ENCODE measurements at places on chromosomes 11 and 22. TPM values are rescaled to one million over a fixed set of nuclear protein-coding genes. Genes with fewer than 3 reads are reported as not detected.

DNA sequence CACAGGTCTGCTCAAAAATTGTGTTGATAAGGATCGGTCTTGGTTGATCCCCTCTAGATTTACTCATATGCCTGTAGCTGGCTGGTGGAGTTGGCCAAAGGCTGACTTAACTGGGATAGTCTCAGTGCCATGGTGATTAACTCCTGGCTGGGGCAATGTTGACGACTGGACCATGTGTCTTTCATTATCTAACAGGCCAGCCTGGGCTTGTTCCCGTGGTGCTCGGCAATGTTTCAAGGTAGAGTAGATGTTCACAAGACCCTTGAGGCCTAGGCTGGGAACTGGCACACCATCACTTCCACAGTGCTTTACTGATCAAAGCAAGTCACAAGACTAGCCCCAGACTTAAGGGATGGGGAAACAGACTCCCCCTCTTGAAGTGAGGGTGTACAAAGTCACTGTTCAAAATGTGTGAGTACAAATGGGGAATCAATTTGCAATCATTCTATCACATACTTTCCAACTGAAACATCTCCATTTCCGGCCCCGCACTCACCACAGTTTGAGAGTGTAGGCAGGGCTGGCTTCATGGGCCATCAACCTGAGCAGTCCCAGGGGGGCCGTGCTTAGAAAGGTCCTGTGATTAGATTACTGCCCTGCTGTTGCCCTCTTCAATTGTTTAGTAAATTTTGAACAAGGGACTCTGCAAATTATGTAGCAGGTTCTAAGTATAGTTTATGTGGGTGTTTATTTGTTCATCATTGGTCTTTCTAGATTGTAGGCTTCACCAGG is 240.8 kb downstream of the NELL1 start:
- no peak for DNase-seq

- no peak for DNase-seq
Observed at GRCh38 chr22:49372530-49373288, 455.0 kb downstream of the BRD1 start.

- DNase-seq: no peak
Observed at GRCh38 chr11:2132246-2132645, 6.9 kb downstream of the IGF2 start.

- DNase-seq: no peak
Observed at GRCh38 chr22:46425016-46425415, 89.5 kb downstream of the TRMU start.

- peak; percentile 52 for DNase-seq
Observed at GRCh38 chr11:65078151-65078550, 5.7 kb downstream of the CDCA5 start.

DNA sequence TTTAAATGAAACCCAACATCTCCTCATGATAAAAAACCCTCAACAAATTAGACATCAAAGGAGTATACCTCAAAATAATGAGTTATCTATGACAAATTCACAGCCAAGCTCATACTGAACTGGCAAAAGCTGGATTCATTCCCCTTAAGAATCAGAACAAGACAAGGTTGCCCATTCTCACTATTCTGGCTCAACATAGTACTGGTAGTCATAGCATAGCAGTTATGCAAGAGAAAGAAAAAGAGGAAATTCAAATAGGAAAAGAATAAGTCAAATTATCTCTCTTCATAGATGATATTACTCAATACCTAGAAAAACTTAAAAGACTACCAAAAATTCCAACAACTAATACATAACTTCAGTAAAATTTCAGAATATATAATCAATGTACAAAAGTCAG is 29.4 kb upstream of the XKR3 start:
- DNase-seq: no peak

DNA sequence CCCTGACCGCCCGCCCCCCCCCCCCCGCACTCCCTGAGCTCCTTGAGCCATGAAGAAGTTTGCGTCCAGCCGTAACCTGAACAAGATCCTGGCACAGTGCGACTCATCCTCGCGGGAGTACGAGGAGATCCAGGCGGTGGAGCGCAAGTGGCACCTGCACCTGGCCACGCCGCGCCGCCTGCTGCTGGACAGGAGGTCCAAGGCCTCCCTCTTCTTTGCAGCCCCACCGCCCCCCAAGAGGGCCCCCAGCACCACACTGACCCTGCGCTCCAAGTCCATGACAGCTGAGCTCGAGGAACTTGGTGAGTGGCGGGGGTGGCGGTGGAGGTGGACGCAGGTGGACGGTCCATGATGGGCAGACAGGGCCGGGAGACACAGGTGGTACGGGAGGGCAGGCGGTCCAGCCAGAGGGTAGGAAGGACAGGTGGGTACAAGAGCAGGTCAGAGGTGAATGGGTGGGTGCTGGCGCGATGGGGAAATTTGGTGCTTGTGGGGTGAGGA is 32.1 kb upstream of the ACR start:
- no peak for DNase-seq

GRCh38 chr11:68935066-68935465 is 31.4 kb downstream of the IGHMBP2 start:
- no peak for DNase-seq

DNA sequence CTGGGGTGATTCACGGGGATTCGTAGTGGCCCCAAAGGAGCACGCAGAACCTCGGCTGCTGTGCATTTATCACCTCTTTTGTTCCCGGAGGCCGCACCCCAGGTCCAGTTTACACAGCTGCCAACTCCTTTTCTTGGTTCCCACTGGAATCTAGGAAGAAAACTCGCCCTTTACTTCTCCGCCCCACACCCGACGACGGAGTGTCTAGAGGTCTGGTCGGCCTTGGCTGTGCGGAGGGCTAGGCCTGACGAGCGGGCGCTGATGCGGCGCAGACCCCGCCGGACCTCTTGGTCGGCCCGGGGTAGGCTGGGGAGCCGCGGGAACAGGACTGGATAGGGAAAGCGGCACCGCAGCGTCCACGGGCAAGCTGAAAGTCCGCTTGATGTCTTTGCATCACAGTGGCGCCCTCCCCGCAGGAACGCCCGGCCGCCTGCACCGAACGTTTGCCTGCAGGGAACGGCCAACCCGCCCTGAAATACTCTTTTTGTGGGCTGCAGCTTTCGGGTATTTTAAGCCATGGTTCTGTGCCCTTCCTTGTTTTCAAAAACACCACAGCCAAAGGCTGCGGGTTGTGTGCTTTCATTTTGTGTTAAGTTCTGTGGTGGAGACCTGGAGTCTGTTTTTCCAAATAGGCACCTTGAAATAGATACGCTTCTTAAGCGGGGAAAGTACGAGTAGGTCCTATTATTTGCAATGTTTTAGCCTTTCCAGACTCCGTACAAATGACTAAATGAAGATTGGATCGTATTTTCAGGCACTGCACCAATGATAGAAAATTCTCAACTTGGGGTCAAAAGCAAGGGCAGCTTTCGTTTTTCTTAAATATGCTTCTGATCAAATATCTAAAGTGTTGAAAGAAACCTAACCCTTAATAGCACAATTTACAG is 829 bp upstream of the ZBED5 start:
- peak; percentile 43 for DNase-seq

- no peak for DNase-seq
Observed at GRCh38 chr11:120906766-120907165, 117.1 kb upstream of the TBCEL start.

- no peak for DNase-seq
Observed at GRCh38 chr11:3865388-3866193, 10.1 kb downstream of the STIM1 start.

DNA sequence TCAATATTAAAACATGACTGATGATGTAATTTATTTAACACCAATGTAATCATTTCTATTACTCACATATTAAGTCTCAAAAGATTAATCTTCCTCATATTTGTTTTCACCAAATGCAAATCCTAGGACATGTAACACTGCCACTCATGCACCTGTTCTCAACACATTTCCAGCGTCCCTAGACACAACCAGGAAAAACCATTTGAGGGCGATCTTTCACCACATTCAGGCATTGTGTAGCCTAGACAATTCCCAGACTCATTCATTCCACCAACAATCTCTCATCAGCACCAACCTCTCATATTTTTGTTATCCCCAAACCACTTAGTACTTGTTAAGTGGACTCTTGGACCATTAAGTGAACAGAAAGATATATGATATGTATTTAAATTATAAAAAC is 66.1 kb downstream of the SLC36A4 start:
- no peak for DNase-seq

DNA sequence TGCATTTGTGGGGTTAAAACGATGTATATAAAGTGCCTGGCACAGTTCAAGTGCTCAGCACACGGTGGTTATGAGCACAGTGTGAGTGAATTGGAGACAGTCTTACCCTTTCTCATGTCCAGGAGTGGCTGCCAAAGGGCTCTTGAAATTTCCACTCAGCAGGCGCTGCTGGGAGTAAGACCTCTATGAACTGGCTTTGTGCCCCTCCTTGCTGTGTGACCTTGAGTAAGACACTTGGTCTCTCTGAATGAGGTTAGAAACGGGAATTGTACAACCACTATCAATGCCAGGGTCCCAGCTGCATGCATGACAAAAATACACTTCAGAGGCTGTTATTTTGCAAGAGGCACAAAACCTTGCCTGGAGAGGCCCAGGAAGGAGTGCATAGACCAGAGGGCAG is 86.6 kb downstream of the TSPAN18 start:
- DNase-seq: no peak

GRCh38 chr11:8103909-8104308 is 22.9 kb downstream of the TUB start:
- no peak for DNase-seq

- no peak for DNase-seq
Observed at GRCh38 chr22:25069758-25070481, 117.4 kb downstream of the KIAA1671 start.

DNA sequence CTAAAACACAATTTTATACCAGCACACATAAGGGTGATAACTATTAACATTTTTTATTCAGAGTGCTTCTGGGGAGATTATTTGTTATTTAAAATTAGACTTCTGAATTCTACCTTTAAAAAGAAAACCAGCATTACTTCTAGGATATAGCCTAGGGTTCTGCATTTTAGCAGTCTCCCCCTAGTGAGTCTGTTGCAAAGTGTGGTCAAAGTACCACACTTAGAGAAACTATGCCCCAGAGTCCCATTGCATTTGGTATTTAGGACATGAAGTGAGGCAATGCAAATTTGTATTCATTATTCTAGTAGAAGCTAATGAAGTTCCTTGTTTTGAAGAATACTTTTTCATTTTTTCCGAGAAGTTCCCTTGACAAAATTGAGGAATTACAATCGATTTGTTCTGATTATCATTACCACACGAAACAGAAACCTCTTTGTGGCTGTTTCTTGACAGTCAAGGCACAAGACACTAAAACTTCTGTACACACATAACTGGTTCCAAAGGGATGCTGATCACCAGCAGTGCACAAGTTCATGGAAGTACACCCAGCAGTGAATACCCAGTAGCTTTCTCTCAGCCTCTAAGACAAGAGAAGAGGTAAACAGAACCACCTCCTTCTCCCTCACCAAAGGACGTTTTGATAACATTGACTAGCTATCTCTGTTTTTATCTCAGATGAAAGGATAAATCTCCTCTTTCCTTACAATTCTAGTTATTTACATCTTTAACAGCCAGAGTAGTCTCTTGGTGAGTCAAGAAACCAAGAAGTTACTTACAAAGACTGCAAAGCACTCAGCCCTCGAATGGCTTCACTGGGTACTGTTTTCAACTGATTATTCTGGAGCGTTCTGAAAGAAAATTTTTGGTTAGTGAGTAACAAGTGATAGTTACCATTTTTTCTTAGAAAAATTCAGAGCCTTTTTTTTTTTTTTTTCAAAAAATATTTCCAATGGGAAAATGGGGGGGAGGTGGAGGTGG is 27.6 kb upstream of the CCDC34 start:
- no peak for DNase-seq

DNA sequence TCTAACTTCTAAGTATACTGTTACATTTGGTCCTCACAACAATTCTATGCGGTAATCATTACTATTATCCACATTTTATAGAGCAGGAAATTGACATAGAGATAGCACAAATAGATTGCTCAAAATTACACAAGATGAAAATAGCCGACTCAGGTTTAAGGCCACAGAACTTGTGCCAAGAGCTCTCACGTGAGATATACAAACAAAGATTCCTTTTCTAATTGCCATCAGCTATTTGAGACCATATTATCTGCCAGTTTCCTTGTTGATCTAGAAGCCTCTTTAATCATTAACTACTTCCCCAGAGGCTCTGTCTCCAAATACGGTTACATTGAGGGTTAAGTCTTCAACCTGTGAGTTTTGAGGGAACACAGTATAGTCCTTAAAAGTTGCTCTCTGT is 61.0 kb upstream of the GLYATL1B start:
- no peak for DNase-seq

DNA sequence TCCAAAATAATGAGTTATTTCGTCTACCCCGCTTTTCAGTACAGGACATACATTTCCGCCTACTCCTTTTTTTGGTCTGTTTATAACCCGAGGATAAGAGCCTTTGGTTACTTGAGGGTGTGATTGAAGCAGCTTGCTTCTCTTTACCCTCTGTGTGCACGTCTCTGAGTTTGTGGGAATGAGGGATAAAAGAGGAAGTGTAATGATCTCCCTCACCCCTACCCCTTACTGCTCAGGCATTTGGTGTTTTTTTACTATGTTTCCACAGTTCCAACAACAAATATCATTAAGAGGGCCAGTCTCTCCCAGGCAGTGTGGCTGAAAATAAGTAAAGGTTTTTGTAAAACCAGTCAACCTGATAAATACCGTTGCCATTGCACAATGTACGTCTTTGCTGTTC is 83.2 kb upstream of the GAL start:
- no peak for DNase-seq

GRCh38 chr11:848380-848931 is 5.8 kb downstream of the TSPAN4 start:
- DNase-seq: peak; percentile 67

DNA sequence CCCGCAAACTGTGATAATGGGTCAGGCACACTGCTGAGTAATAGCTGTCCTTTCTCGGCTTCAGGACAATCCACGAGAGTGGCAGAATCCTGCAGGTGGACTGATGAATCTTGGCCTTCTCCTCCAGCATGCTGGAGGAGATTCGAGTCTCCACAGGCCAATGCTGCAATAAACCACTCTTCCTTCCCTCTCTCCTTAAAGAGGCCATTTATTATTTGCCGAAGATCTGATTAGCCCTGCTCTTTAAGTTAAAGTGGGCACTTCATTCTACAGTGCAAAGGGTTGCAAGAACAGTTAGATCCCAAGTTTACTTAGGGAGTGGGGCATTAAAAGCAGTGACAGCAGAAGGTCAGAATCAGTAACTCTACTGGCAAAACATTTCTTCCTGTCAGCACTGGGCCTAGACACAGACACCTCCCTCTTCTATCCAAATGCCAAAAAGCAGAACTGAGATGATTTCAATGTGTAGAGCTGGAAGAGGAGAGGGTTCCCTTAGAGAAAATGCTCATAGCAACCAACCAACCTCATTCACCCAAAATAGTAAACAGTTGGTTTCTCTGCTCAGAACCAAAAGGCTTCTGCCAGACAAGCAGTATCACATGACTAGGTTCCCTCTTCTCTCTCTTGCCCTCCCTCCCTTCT is 121.7 kb downstream of the SGSM3 start:
- no peak for DNase-seq

NCAM1 gene
- total RNA-seq: 0.47 TPM

ABCC8 gene
- total RNA-seq: 0.42 TPM

KRTAP5-8 gene
- total RNA-seq: not detected

TCIRG1 gene
- total RNA-seq: 44.8 TPM

OR2D3 gene
- total RNA-seq: not detected

ELFN2 gene
- total RNA-seq: 0.28 TPM
